Right ventricle myocardium superior (tissue), 1 donor: ENCODE measurements at places on chromosomes 16 and 17. TPM values are rescaled to one million over a fixed set of nuclear protein-coding genes. Genes with fewer than 3 reads are reported as not detected.

The TMC6 gene
- 57.2 TPM for total RNA-seq

The PRRT2 gene
- 3.3 TPM for total RNA-seq

The TNS4 gene
- total RNA-seq = not detected

The EME1 gene
- not detected for total RNA-seq

The XAF1 gene
- 16.6 TPM for total RNA-seq

The RUNDC3A gene
- 0.22 TPM for total RNA-seq

The SLFN13 gene
- 5.4 TPM for total RNA-seq

The MT1A gene
- 2.3 TPM for total RNA-seq

The SLC16A13 gene
- total RNA-seq = 1.6 TPM

The IGF2BP1 gene
- not detected for total RNA-seq

The SCPEP1 gene
- total RNA-seq = 88.4 TPM

The KRTAP4-1 gene
- total RNA-seq = not detected

The IKZF3 gene
- total RNA-seq = 0.22 TPM

The TBC1D3H gene
- not detected for total RNA-seq

The OR1F1 gene
- total RNA-seq = not detected

The TMEM98 gene
- total RNA-seq = 10.0 TPM

The SLC12A3 gene
- not detected for total RNA-seq

The TBC1D3I gene
- 0.30 TPM for total RNA-seq

The GHDC gene
- total RNA-seq = 8.1 TPM

The RGS11 gene
- 12.5 TPM for total RNA-seq

The KRT14 gene
- total RNA-seq = not detected

The ABCA6 gene
- total RNA-seq = 29.7 TPM

The KRTAP4-5 gene
- not detected for total RNA-seq

The CRHR1 gene
- not detected for total RNA-seq

The CDRT15 gene
- total RNA-seq = not detected

The NDUFAB1 gene
- 585 TPM for total RNA-seq

The QPRT gene
- total RNA-seq = 31.8 TPM

The GLP2R gene
- 0.11 TPM for total RNA-seq

The SBK1 gene
- 2.0 TPM for total RNA-seq

The CES1 gene
- 33.2 TPM for total RNA-seq

The C17orf107 gene
- 0.51 TPM for total RNA-seq

The CACNG1 gene
- not detected for total RNA-seq

The MYBBP1A gene
- total RNA-seq = 18.8 TPM

The CCDC78 gene
- total RNA-seq = 0.32 TPM

The SLC6A2 gene
- not detected for total RNA-seq

The ADAP2 gene
- 7.6 TPM for total RNA-seq

The PAFAH1B1 gene
- total RNA-seq = 104 TPM

The C17orf100 gene
- 0.48 TPM for total RNA-seq

The CRYM gene
- 70.0 TPM for total RNA-seq

The ABI3 gene
- total RNA-seq = 5.5 TPM

The GGA3 gene
- 22.3 TPM for total RNA-seq

The P2RX1 gene
- 0.08 TPM for total RNA-seq

The SLC5A10 gene
- not detected for total RNA-seq

The TM4SF5 gene
- total RNA-seq = not detected

The DOC2B gene
- total RNA-seq = 3.4 TPM

The NAGS gene
- 0.54 TPM for total RNA-seq

The NLGN2 gene
- 5.8 TPM for total RNA-seq

The BAIAP3 gene
- total RNA-seq = 3.7 TPM

The CCL3 gene
- 0.27 TPM for total RNA-seq

The C17orf78 gene
- not detected for total RNA-seq

The SULT1A4 gene
- total RNA-seq = 9.5 TPM

The CTDNEP1 gene
- 109 TPM for total RNA-seq

The CHRNE gene
- 0.30 TPM for total RNA-seq
